Smooth muscle cell of the coronary artery (primary cell): ENCODE measurements at places on chromosomes 1 and 21. TPM values are rescaled to one million over a fixed set of nuclear protein-coding genes. Genes with fewer than 3 reads are reported as not detected.

The NGF gene
- total RNA-seq: 1.5 and 11.9 TPM in 2 replicates

The FLG2 gene
- total RNA-seq: not detected in 2 replicates

The TMPRSS2 gene
- not detected in 2 replicates for total RNA-seq

The CLCA4 gene
- total RNA-seq: not detected in 2 replicates

The TTC3 gene
- 119 and 295 TPM in 2 replicates for total RNA-seq

The MYOG gene
- total RNA-seq: not detected in 2 replicates

The SLC1A7 gene
- total RNA-seq: 0.23 and 2.6 TPM in 2 replicates

The CD247 gene
- 0.12 TPM in 1 of 2 replicates, not detected in the other for total RNA-seq

The WDR64 gene
- total RNA-seq: not detected in 2 replicates

The CACHD1 gene
- 2.6 and 6.7 TPM in 2 replicates for total RNA-seq

The AMY1B gene
- total RNA-seq: not detected in 2 replicates

The ZNF593OS gene
- not detected in 2 replicates for total RNA-seq

The SYPL2 gene
- 1.8 TPM in 1 of 2 replicates, not detected in the other for total RNA-seq

The TAL1 gene
- total RNA-seq: 0.12 and 0.45 TPM in 2 replicates

The RPE65 gene
- total RNA-seq: not detected in 2 replicates

The BNIPL gene
- 0.08 and 0.70 TPM in 2 replicates for total RNA-seq

The IGSF3 gene
- 0.47 and 1.1 TPM in 2 replicates for total RNA-seq

The TDRKH gene
- 0.47 and 2.0 TPM in 2 replicates for total RNA-seq

The NDC1 gene
- total RNA-seq: 5.9 and 9.3 TPM in 2 replicates

The NEGR1 gene
- 2.7 and 7.6 TPM in 2 replicates for total RNA-seq

The C1orf185 gene
- total RNA-seq: not detected in 2 replicates

The FMO4 gene
- 1.9 and 3.7 TPM in 2 replicates for total RNA-seq

The KHDRBS1 gene
- total RNA-seq: 16.7 and 50.6 TPM in 2 replicates

The AGT gene
- total RNA-seq: 0.45 and 6.8 TPM in 2 replicates

The SLC44A5 gene
- under 0.01 and 0.83 TPM in 2 replicates for total RNA-seq

The ZBED6 gene
- total RNA-seq: 2.7 and 8.4 TPM in 2 replicates

The RAB7B gene
- 4.7 and 13.6 TPM in 2 replicates for total RNA-seq

The DVL1 gene
- total RNA-seq: 72.2 and 104 TPM in 2 replicates

The NHLH1 gene
- total RNA-seq: not detected in 2 replicates

The SNX7 gene
- total RNA-seq: 41.9 and 81.5 TPM in 2 replicates

The CEPT1 gene
- total RNA-seq: 28.8 and 34.0 TPM in 2 replicates

The LHX8 gene
- total RNA-seq: 0.59 TPM in 1 of 2 replicates, not detected in the other

The XCL2 gene
- not detected in 2 replicates for total RNA-seq

The TRIM17 gene
- 0.23 and 0.35 TPM in 2 replicates for total RNA-seq

The KIAA0040 gene
- 0.47 and 2.5 TPM in 2 replicates for total RNA-seq

The CBR3 gene
- total RNA-seq: 10.4 and 32.2 TPM in 2 replicates

The TGFB2 gene
- 15.2 and 85.8 TPM in 2 replicates for total RNA-seq

The SLC9C2 gene
- under 0.01 TPM in 1 of 2 replicates, not detected in the other for total RNA-seq

The NCF2 gene
- 0.68 TPM in 1 of 2 replicates, not detected in the other for total RNA-seq

The AMPD1 gene
- total RNA-seq: not detected in 2 replicates

The LRRC38 gene
- 0.12 and 0.38 TPM in 2 replicates for total RNA-seq

The DNAI4 gene
- 4.1 and 6.7 TPM in 2 replicates for total RNA-seq

The PSRC1 gene
- total RNA-seq: 2.5 and 4.7 TPM in 2 replicates

The ZP4 gene
- not detected in 2 replicates for total RNA-seq

The OR2M3 gene
- total RNA-seq: not detected in 2 replicates

The LINGO4 gene
- not detected in 2 replicates for total RNA-seq

The NID1 gene
- 52.3 and 73.8 TPM in 2 replicates for total RNA-seq
